Activated CD4-positive, alpha-beta T cell treated with anti-CD3 and anti-CD28 coated beads for 36 hours (primary cell): ENCODE measurements at places on chromosomes 7 and 10. TPM values are rescaled to one million over a fixed set of nuclear protein-coding genes. Genes with fewer than 3 reads are reported as not detected.

The CALML5 gene
- total RNA-seq, result not detected

DNA sequence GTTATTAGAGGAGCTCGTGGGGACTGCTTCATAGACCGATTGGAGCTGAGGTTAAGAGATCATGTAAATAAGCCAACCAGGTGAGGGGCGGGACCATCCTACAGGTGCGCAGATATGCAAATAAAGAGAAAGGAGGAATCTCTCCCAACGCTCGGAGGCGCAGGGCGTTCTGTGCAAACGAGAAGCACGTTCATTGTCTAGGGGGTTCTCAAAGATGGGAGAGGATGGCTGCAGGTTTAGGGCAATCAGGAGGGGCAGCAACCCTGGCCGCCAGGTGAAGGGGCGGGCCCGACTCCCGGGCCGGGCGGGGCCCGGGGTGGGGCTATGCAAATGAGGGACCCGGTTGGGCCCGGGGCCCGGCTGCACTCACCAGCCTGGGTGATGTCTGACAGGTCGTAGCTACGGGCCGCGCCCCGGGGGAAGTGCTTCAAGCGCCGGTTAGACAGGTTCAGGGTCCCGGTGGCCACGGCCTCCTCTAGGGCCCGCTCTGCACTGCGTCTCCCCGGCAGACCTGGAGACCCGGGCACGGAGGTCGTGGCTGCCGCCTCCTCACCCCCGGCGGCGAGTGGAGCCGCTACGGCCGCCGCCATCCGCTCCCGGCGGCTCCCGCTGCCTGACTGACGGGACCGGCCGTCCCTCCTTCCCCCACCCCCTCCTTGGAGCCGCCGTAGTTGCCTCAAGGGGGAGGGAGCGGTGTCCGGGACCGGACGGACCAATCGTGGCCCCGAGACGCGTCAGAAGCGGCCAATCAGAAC, at the start of gene LRCH4:
LRCH4 (minus strand) TSS at position 619 of the 755 bp plus-strand sequence; CDS start at position 590, 29 bp downstream.
- H3K4me1 ChIP-seq, result peaks cover 29% of the 10 kb centered on the region
- peaks cover 4% of the 10 kb centered on the region for H3K27me3 ChIP-seq
- peaks cover 5% of the 10 kb centered on the region for H3K36me3 ChIP-seq
- DNase-seq, result peak; percentile 78

GRCh38 chr7:96303105-96303685, 18.7 kb downstream of the SLC25A13 start:
- peak; percentile 22 for DNase-seq
- peaks cover 51% of the 10 kb centered on the region for H3K4me1 ChIP-seq
- peaks cover 13% of the 10 kb centered on the region for H3K36me3 ChIP-seq
- no peak overlapping the region for H3K4me3 ChIP-seq

GRCh38 chr10:19791032-19791431, 25.2 kb upstream of the PLXDC2 start:
- H3K27ac ChIP-seq, result no peak overlapping the region
- H3K4me3 ChIP-seq, result no peak overlapping the region
- no peak for DNase-seq
- H3K36me3 ChIP-seq, result no peaks in the 10 kb centered on the region
- peaks cover 5% of the 10 kb centered on the region for H3K27me3 ChIP-seq
- no peaks in the 10 kb centered on the region for H3K4me1 ChIP-seq

DNA sequence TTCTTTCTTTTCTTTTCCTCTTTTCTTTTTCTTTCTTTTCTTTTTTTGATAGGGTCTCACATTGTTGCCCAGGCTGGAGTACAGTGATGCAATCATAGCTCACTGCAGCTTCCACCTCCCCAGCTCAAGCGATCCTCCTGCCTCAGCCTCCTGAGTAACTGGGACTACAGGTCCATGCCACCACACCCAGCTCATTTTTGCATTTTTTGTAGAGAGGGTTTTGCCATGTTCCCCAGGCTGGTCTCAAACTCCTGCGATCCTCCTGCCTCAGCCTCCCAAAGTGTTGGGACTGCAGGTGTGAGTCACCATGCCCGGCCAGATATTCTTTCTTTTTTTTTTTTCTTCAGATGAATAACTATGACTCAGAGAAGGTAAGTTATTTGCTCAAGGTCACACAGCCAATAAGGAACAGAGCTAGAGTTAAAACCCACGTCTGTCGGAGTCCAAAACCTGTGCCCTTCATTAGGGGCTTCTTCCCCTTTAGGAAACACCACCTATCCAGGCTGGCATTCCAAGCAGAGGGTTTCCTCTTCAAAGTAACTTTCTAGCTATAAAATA, 28.1 kb upstream of the DNMBP start:
- no peak overlapping the region for H3K4me3 ChIP-seq
- DNase-seq, result no peak
- no peaks in the 10 kb centered on the region for H3K36me3 ChIP-seq
- no peak overlapping the region for H3K27ac ChIP-seq
